ENCODE measurements at places on chromosomes 11 and 22. TPM values are rescaled to one million over a fixed set of nuclear protein-coding genes. Genes with fewer than 3 reads are reported as not detected.

The CFL1 gene
- total RNA-seq: 680 TPM

The TEAD1 gene
- total RNA-seq: 65.0 TPM

The ARSA gene
- 16.7 TPM for total RNA-seq

The SCGB1C1 gene
- total RNA-seq: not detected

The OR4X2 gene
- not detected for total RNA-seq

The PAX6 gene
- not detected for total RNA-seq

The RIMBP3B gene
- under 0.01 TPM for total RNA-seq

The CDCA5 gene
- 3.0 TPM for total RNA-seq

The TTC36 gene
- total RNA-seq: 1.0 TPM

The SGSM1 gene
- total RNA-seq: not detected

The PATE4 gene
- not detected for total RNA-seq
